Body of pancreas (tissue), 4 donors: ENCODE measurements at places on chromosomes 5 and 9.

- DNase-seq, result no peak
Measured at GRCh38 chr5:172002840-172003512, 3.5 kb downstream of the FBXW11 start.

DNA sequence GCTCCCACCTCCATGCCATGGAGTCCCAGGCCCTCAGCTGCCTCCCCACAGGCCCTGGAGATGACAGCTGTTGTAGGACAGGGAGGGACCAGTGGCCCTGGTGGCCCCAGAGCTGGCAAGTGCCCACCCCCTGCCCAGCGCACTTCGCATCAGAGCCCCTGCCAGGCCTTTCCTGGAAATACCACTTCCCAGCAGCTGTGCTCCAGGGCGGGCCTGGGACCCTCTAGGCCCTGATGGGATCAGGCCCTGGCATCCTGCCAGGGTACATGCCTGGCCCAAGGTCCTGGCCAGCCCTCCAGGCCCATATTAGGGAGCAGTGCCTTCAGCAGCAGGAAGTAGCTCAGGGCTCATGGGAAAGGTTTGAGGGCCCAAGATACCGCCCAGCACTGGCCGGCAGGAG is 2.5 kb downstream of the KCNT1 start:
- no peak for DNase-seq

DNA sequence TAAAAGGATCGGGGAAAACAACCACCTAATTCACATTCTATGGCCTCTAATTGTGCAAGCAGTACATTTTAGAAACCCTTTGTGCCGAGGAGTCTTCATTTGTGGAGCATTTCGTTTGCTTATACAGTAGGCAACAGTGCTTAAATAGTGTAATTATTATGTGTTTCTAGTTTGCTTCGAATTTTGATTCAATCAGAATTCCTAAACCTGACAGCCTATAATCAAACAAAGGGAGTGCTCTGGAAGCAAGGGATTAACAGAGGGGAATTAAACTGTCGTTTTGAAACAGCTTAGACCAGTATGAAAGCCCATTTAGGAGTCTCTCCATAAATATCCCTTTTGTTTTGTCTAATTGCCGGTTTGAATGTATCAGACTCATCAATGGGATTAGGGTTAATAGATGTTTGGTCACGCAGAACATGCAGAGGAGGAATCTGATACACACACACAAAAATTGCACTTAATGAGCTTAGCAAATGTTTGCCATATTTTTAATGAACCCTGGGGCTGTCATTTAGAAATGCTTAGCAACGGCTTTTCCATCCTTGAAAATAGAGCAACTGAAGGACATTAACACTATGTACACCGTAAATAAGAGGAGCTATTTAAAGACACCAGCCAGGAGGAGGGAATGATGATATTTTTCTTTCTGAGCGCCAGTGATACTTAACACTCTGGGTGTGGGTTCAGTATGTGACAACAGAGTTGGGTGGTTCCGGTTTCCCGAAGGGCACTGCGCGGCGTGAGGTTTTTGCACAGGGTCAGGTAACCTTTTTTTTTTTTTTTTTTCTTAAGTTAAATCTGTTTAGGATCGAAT is 404.7 kb downstream of the TLE4 start:
- DNase-seq, result no peak

DNA sequence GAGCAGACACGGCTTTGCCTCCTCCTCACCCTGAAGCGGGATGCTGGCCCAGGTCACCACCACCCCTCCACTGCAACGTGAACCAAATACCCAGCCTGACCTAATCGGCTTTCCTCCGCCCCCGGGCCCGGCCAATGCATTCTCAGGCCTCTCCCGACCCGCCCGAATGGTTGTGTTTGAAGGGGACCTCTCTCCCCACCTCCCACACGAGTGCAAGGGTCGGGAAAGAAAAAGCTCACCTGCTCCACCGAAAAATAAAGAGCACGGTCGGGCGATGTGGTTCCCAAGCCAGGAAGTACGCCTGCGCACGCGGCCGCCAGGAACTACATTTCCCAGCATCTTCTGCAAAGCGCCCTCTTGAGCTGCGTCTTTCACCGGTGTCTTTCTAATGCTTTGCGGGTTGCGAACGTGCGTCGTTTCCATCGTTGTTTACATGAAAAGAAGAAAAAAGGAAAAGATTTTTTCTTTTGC is at the start of gene ZNF883:
Gene ZNF883 (minus strand): TSS at position 282 of the 471 bp plus-strand sequence.
- peak; percentile 53 for DNase-seq

DNA sequence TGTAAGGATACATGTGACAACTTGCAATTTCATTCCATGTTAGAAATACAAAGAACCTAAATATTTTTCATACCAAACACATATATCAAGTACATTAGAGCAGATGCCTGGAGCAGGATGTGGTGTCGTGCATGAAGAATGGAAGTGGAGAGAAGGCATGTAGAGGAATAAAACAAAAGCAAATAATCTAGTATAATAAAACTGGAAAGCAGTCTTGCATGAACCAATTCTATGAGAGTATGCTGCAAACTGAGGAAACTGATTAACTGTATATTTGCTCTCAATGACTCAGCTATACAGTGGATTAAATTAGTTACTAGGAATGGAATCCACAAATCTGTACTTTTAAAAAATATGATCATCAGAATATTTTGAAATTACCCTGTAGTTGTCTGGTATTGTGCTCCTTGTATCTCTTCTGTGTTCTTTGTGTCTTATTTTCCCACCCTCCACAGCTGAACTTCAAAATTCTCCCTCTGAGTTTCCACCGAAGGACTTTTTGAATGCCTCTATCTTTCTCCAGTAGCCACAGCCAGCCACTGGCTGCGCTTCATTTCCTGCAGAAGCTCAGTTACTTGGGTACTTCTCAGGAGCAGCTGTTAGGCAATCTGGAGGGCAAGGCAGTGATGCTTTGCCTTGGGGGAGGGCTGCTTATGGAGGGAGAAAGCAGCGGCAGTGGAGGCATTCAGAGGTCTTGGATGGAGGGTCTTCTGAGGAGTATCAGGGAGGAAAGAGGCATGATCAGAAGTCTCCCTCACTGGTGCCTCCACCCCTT is 608.0 kb downstream of the BRINP1 start:
- DNase-seq, result no peak

- no peak for DNase-seq
Measured at GRCh38 chr5:105903069-105903468, 1767.7 kb downstream of the EFNA5 start.

GRCh38 chr5:81717860-81718259 is 33.0 kb downstream of the SSBP2 start:
- DNase-seq, result no peak

DNA sequence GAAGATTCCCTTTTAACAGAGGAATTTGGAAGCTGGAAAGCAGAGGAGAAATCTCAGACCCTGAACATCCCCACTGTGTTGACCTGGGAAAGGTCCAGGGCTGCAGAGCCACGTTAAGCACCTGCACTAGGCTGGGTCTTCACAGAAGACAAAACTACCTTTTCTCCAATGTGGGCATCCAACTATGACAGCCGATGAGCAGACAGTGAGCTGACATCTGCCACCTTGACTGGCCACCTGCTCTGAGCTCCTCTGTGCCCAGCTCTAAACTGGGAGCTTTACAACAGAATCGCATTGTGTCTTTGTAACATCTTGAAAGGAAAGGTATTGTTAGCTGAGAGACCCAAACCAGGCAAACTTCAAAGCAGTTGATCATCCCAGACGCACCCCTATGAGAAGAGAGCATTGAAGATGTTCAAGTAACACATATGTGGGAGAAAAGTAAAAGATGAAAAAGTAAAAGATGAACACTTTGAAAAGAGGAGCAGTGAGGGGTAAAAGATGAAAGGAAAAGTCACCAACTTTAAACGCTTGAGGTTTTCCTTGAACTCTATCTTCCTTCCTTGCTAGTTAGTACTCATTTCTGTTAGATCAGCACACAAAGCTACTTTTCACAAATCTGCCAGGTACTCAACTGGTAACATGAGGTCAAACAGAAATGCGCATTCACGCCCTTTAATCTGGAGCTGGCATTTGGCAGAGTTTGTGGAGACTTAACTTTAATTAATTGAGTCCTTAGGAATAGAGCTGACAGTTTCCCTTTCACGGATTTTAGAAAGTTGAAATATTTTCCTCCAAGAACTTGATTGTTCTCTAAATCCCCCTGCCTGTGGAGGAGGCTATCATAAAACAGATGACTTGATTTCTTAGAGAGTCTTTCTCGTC is 53.2 kb upstream of the CTXN3 start:
- no peak for DNase-seq

GRCh38 chr9:114153761-114154599 is 1.4 kb upstream of the COL27A1 start:
- peak; percentile 72 for DNase-seq

GRCh38 chr5:17190242-17190778 is 27.1 kb upstream of the BASP1 start:
- DNase-seq, result peak; percentile 55

DNA sequence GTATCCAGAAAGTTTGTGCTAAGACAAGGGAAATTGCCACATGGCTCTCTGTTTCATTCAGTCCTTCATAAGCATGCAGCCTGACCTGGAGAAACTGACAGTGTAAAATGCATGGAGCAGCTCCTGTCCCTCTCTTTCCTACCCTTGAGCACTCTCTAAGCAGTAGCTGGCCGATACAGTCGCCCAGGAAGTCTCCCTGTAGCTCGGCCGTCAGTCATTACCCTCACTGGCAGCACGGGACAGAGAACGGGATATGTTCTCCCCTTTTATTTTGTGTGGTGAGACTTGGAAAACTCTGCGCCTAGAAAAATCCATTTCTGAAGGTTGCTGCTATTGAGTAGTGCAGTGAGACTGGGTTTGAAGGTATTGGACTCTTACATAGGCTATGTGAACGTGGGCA is 56.8 kb upstream of the KCNMB1 start:
- no peak for DNase-seq
